NCI-H1436 treated with DMSO at 0.1 percent for 48 hours (cell line): ENCODE measurements at places on chromosomes 4 and X.

GRCh38 chr4:65538571-65538970 is 131.7 kb downstream of the EPHA5 start:
- no peak for DNase-seq

- DNase-seq: no peak
Measured at GRCh38 chr4:1295405-1296055, 5.8 kb downstream of the MAEA start.

DNA sequence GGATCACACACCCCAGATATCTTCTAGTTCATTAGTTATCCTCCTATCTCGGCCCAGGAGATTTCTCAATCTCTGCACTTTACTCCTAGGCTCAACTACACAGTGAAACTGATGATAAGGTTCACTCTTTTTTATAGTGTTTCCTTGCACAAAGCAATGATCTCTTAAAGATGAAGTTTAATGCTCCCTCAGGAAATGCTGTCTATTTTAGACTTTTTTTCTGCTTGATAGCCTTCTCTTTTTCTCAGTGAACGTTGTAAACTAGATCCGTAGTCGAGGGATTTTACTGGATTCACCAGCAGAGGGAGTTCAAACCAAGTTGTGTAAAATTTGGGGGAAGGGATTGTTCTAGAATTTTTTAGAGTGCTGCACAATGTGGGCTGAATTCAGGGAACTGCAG is 269.6 kb downstream of the GBA3 start:
- DNase-seq: no peak

GRCh38 chr4:4860600-4861389 is 1.3 kb downstream of the MSX1 start:
- DNase-seq: no peak

- DNase-seq: no peak
Measured at GRCh38 chrX:15202454-15203177, 67.3 kb downstream of the ASB9 start.

DNA sequence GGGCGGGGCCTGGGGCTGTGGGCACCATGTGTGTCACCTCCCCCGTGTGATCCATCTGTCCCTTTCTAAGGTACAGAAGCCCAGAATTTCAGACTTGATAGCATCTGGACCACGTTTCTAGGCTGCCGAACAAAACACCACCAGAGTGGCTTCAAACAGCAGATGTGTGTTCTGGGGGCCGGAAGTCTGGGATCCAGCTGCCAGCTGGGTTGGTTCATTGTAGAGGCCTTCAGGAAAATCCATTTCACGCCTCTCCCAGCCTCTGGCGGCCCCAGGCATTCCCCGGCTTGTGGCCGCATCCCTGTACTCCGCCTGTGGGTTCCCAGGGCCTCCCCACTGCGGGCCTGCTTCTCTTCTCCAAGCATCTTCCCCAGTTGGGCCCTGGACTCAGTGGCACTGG is 39.6 kb upstream of the GPR78 start:
- no peak for DNase-seq

DNA sequence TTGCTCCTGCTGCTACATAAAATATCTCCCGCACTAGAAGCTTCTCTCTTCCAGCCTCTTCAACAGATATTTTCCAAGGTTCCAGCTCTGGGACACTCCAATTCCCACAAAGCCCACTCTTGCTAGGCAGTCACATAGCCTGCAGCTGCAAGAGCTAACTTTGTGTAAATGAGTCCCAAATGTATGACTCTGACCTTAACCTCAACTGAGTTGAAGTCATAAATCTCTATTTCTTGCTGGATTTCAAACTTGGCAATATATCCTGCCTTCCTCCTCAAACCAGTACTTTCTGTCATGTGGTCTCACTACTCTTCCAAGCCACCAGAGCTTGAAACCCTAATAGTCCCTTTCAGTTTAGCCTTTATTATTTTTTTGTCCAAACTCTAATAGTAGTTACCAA is 315.4 kb upstream of the GRIA3 start:
- DNase-seq: no peak

DNA sequence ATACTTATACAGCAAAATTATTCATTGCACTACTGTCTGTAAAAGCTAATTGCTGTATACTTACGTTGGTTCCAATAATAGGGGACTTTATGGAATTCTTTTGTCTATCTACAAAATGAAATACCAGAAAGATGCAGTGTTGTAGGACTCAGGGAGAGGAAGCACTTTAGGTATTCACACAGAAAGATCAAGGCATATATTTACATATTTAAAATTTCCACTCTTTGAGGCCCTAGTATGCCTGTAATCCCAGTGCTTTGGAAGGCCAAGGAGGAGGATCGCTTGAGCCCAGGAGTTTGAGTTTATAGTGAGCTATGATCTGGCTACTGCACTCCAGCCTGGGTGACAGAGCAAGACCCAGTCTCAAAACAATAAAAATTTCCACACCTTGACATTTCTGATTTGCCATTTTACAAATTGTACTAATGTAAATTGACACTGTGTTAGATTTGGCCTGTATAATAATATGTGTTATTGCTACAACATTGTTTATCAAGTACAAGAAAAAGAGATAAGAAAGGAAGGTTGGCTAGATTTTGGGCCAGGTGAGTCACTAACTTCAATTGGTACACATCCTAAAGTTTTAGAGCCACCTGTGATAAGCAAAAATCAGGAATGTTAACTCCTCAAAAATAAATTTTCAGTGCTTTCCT is 35.1 kb downstream of the ADGRA3 start:
- no peak for DNase-seq
